ENCODE measurements at places on chromosomes 1 and 21. TPM values are rescaled to one million over a fixed set of nuclear protein-coding genes. Genes with fewer than 3 reads are reported as not detected.

The KCNAB2 gene
- polyA plus RNA-seq = 2.3 TPM

DNA sequence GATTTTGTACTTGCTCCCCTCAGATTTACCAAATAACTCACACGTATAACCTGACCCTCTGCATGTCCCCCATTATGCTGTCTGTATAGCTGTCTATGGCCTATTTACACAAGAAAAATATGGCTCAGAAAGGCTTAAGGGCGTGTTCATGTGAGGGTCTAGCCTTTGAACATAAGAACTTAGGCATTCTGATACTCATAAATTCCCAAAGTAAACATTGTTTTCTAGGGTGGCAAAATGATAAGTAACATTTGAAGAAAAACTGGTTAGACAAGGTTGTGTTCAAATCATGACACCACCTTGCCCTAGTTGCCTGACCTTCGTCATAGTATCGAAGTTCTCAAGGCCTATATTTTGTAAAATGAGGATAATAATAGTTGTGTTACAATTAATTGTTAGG lies 394.6 kb downstream of the LRRIQ3 start:
- DNase-seq = no peak
- H3K36me3 ChIP-seq = no peaks in the 10 kb centered on the region
- no peaks in the 10 kb centered on the region for H3K27me3 ChIP-seq
- H3K4me1 ChIP-seq = no peaks in the 10 kb centered on the region
- no peak overlapping the region for H3K27ac ChIP-seq

The L1TD1 gene
- polyA plus RNA-seq = 0.25 TPM

The KDF1 gene
- 14.5 TPM for polyA plus RNA-seq

DNA sequence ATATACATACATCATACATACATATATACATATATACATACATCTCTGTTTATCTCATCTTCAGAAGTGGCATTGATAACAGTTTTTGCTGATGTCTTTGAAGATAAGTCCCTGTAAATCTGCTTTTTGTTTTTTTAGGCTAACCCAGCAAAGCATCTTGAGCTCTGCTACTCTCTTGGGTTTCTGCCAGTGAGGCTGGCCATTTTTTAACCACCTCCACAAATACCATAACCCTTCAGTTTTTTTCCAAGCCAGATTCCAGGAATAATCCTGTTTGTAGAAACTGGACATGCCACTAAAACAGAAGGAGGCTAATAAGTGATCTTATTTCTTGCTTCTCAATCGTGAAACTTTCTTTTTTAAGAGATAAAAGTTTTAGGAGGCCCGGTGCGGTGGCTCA lies 21.6 kb downstream of the SDHC start:
- no peak overlapping the region for H3K4me3 ChIP-seq
- H3K27ac ChIP-seq = no peak overlapping the region
- DNase-seq = no peak
- H3K27me3 ChIP-seq = no peaks in the 10 kb centered on the region
- peaks cover 90% of the 10 kb centered on the region for H3K36me3 ChIP-seq

The UMODL1 gene
- polyA plus RNA-seq = not detected

DNA sequence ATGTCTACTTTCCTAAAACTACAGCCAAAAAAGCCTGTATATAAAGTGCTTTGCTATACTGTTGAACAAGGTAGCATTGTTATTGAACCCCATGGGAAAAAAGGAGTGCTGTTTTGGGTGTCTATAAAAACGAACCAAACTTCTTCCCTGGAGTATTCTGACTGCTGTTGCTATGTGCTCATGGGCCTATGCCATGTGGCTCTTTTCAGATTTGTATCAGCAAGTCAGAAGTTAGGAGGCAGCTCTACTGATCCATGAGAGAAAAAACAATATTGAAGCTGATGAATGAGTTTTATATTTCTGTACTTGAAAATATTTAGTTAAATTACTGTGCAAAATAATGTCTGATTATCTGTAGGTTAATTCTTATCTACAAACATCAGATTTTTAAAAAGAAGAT lies 66.5 kb downstream of the ADGRL2 start:
- H3K4me3 ChIP-seq = no peak overlapping the region
- peaks cover 6% of the 10 kb centered on the region for H3K4me1 ChIP-seq
- DNase-seq = no peak
- no peaks in the 10 kb centered on the region for H3K27me3 ChIP-seq

DNA sequence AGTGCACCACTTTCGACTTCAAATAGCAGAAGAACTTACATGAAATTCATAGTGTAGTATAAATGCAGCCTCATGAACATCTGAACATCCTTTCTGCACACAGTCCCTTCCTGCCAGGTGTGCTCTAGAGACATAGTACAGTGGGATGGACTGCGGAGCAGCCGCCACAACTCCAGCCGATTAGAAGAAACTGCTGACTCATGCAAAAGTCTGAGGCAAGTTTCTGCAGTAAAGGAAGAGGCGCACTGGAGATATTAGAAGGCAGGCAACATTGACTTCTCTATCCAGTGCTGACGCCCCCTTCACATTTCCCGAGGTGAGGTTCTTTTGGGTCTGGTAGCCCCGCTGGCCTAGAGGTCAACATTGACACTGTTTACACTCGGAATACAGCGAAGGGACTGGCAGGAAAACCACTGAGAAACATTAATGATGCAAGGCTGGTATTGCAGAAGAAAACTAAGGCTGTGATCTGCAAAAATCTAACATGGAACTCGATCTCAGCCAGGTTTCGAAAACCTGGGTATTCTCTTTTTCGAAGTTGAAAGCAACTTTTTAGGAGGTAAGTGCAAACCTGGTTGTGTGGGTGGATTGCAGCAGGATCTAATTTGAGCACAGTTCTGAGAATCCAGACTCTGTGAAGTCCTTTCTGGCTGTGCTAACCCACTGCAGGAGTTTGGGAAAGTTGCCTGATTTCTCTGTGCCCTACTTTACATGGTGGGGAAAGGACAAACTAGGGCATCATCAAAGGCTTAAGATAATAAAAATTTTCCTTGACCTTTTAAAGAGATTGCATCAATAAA lies 90.7 kb downstream of the CDC7 start:
- H3K4me1 ChIP-seq = peaks cover 12% of the 10 kb centered on the region
- no peak overlapping the region for H3K27ac ChIP-seq
- DNase-seq = no peak

- no peaks in the 10 kb centered on the region for H3K27me3 ChIP-seq
- no peak overlapping the region for H3K27ac ChIP-seq
- no peak overlapping the region for H3K4me3 ChIP-seq
- peaks cover 14% of the 10 kb centered on the region for H3K4me1 ChIP-seq
- DNase-seq = no peak
These were observed 8.8 kb downstream of the ADCY10 start for GRCh38 chr1:167905182-167905581.

The CLCA1 gene
- polyA plus RNA-seq = 0.15 TPM

DNA sequence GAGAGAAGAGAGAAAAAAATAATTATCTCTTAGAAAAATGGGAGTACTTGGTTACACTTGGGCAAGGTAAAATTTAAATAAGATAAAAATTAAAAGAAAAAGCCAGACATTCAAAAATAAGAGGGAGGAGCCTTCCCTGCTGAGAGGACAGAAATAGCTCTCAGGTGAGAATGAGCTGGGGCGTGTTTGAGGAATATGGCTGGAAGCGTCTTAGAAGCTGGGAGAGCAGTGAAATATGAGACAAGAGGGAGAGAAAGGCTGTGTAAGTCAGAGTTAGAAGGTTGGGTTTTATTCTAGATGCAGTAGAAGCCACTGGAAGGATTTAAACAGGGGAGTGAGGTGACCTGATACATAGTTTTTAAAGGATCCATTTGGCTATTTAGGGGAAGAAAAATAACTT lies 154.2 kb upstream of the L1TD1 start:
- H3K36me3 ChIP-seq = no peaks in the 10 kb centered on the region
- no peaks in the 10 kb centered on the region for H3K4me1 ChIP-seq
- no peak overlapping the region for H3K27ac ChIP-seq
- DNase-seq = no peak

DNA sequence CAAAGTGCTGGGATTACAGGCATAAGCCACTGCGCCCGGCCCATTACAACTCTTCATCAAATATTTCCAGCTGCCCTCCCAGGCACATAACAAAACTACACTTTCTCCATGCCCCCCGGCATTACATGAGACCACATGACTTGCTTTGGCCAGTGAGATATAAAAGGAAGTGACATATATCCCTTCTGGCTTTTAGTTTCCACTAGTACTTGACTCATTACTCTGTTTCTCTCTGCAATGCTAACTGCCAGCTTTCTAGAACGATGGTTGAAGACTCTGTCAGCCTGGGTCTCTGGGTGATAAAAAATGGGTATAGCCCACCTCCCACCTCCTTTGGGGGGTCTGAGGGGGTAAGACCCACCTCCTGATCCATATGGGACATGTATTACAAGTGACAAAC lies 24.2 kb downstream of the ABL2 start:
- no peaks in the 10 kb centered on the region for H3K36me3 ChIP-seq
- H3K27me3 ChIP-seq = no peaks in the 10 kb centered on the region
- no peak overlapping the region for H3K27ac ChIP-seq
- no peak for DNase-seq
- H3K4me3 ChIP-seq = no peak overlapping the region

GRCh38 chr1:118914379-118915161 lies 73.6 kb downstream of the TBX15 start:
- H3K27me3 ChIP-seq = no peaks in the 10 kb centered on the region
- peak; percentile 17 for DNase-seq
- H3K4me3 ChIP-seq = no peak overlapping the region
- H3K4me1 ChIP-seq = no peaks in the 10 kb centered on the region

DNA sequence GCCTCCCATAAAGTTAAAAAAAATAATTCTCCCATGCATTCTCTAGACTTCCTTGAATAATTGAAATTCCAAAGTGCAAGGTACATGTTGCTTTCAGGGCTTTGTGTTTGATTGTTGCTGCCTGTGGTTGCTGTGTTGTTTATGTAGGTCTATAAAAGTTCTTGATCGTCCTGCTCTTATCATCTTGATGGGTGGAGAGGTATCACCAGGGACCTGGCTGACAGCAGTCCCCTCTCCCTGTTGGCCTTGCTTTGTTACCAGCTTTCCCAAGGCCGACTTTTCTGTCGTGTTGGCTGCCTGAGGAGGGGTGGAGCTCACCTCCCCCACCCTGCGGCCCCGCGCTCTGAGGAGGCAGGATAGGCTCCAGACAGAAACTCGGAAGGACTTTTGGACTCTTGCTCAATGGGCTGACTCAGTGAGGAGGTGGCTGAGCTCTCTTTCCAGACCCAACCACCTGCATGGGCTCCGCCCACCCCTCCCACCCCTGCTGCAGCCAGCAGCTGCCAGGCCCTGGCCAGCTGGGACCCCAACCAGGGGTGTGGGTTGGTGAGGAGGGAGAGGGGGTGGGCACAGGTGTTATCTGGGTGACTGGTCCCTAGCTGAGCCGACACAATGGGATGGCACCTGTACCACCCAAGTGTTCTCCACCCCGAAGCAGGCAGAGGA lies 2.0 kb downstream of the INAVA start:
- peak overlapping the region; percentile 47 for H3K4me3 ChIP-seq
- peak; percentile 78 for DNase-seq
- peaks cover 1% of the 10 kb centered on the region for H3K27me3 ChIP-seq

The TCHH gene
- not detected for polyA plus RNA-seq

The OR2T11 gene
- not detected for polyA plus RNA-seq

DNA sequence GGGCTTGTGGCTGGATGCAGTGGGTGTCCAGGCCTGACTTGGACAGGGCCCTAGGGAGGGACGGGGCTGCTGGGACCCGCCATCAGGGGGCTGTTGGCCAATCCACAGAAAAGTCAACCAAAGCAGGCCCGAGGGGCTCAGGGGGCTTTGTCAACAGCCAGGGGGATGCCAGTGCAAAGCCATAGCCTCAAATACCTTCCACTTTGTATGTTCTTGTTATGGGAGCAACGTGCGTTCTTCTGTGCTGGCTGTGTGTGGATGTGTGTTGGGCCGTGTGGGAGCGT lies 35.4 kb upstream of the ARF1 start:
- H3K36me3 ChIP-seq = no peaks in the 10 kb centered on the region
- no peak for DNase-seq
- no peaks in the 10 kb centered on the region for H3K27me3 ChIP-seq
- no peak overlapping the region for H3K27ac ChIP-seq
- H3K4me1 ChIP-seq = no peaks in the 10 kb centered on the region

DNA sequence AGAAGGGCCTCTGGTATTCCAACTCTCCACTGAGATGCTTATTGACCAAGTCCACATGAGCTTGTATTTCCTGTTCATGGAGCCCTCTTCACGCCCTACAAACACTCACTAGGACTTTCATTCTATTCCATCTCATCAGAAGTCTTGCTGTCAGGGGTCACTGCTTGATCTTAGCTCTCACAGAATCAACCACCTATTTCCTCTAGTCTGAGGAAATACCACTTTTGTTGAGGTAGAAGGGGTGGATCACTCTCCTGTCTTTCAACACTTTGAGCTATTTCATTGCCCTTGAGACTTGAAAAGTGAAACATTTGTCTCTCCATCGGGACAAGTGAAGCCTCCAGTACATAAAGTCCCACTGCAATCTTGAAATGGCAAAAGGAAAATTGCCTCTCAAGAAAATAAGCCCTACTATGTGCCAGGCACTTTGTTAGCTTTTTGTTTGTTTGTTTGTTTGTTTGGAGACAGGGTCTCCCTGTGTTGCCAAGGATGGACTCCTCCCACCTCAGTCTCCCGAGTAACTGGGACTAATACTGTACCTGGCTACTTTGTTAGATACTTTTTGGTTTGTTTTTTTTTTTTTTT lies 19.8 kb upstream of the FAM110D start:
- DNase-seq = no peak
- no peak overlapping the region for H3K27ac ChIP-seq
- no peaks in the 10 kb centered on the region for H3K27me3 ChIP-seq
- no peak overlapping the region for H3K4me3 ChIP-seq
- no peaks in the 10 kb centered on the region for H3K4me1 ChIP-seq

DNA sequence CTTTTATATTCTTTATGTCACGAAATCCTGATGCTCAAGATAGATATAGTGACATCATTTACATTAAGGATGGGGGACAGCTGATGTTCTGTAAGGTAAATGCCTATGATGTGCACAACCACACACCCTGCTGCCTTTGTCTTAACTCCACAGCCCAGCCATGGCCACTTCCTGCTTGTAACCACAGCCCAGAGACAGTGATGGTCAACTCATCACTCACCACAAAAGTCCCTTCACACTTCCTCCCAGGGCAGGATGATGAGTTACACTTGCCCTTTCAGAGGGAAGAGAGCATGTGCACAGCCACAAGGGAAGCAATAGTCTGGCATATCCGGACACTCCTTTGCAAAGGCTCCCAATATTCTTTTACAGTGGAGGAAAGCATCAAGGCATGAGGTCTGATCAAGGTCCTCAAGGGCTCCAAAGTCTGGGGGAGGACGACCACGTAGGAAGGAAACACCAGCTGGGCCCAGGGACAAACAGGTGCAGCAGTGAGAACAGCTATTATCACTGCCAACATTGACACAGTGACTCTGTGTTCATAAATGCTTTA lies 53.8 kb downstream of the PLPP3 start:
- DNase-seq = peak; percentile 36
- H3K27me3 ChIP-seq = no peaks in the 10 kb centered on the region
- H3K4me3 ChIP-seq = no peak overlapping the region
- H3K36me3 ChIP-seq = peaks cover 33% of the 10 kb centered on the region
- H3K4me1 ChIP-seq = peaks cover 71% of the 10 kb centered on the region

DNA sequence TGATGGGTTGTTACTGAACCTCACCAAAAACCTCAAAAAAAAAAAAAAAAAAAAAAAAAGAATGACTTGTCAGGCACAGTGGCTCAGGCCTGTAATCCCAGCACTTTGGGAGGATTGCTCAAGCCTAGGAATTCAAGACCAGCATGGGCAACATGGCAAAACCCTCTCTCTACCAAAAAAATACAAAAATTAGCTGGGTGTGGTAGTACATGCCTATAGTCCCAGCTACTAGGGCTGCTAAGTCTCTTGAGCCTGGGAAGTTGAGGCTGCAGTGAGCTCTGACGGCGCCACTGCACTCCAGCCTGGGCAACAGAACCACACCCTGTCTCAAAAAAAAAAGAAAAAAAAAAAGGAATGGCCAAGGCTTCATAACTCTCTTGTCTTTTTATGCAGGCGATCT lies 11.1 kb downstream of the CHAF1B start:
- H3K27ac ChIP-seq = no peak overlapping the region
- no peaks in the 10 kb centered on the region for H3K4me1 ChIP-seq
- H3K27me3 ChIP-seq = no peaks in the 10 kb centered on the region
- no peak overlapping the region for H3K4me3 ChIP-seq
- no peak for DNase-seq

Measured in stomach (tissue), 19 donors.